SK-N-SH treated with all-trans-retinoic acid at 6 μM for 48 hours (cell line): ENCODE measurements at places on chromosomes 1 and 21.

- ATAC-seq, result no peak
These were observed 85.3 kb upstream of the WDR26 start for GRCh38 chr1:224519874-224520273.

GRCh38 chr1:200035956-200036618 is 8.6 kb downstream of the NR5A2 start:
- no peak for ATAC-seq

DNA sequence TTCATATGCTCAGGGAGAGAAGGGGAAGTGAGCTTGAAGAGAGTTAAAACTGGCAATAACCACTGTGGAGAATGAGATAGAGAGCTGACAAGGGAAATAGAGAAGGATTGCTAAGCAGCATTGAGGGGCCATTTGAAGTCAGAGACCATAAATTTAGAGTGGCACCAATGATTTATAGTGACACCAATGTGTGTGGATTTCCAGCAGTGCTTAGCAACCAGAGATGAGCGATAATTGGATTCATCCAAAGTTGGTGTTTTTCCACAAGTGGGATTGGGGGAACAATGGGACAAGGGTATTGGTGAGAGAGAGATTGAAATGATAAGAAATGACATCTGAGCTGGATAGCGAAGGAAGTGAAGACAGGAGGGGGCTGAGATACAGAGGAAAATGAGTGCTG is 114.1 kb downstream of the C1orf94 start:
- no peak for ATAC-seq

- peak; percentile 53 for ATAC-seq
These were observed 65.3 kb downstream of the SELENOF start for GRCh38 chr1:86848654-86849053.

- ATAC-seq, result peak; percentile 41
These were observed 186.5 kb downstream of the FASLG start for GRCh38 chr1:172845371-172845770.

GRCh38 chr1:201149400-201149799 is 4.9 kb downstream of the TMEM9 start:
- peak; percentile 38 for ATAC-seq

DNA sequence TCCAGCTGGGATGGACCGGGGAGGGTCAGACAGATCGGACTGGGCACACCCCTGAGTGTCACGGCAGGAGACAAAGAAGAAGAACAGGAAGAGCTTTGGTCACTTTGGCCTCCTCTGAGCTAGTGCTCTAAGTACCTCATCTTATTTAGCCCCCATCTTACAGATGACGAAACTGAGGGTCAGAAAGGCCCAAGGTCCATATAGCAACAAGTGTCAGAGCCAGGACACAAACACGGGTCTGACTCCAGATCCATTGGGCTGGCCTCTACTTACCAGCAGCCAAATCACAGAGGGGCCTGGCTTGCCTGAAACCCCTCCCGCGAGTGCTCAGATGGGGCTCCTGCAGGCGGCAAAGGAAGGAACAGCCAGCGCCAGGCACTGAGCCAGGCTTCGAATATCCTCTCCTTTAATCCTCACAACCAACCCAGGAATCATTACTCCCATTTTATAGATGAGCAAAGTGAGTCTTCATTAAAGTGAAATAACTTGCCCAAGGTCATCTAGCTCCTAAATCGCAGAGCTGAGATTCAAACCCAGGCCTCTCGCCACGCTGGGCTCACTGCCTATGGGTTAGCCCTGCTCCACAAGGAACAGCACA is 25.7 kb upstream of the SELENON start:
- no peak for ATAC-seq

- no peak for ATAC-seq
These were observed 3.2 kb downstream of the URB2 start for GRCh38 chr1:229629261-229629660.

GRCh38 chr1:192839162-192840066 is 30.6 kb downstream of the RGS2 start:
- no peak for ATAC-seq

- peak; percentile 69 for ATAC-seq
These were observed 460.2 kb downstream of the KIF26B start for GRCh38 chr1:245615001-245615400.

- no peak for ATAC-seq
These were observed 386.7 kb upstream of the ESRRG start for GRCh38 chr1:217109928-217110327.

GRCh38 chr1:68378296-68379084 is 71.3 kb downstream of the RPE65 start:
- peak; percentile 33 for ATAC-seq

- peak; percentile 99 for ATAC-seq
These were observed 15.2 kb downstream of the POGZ start for GRCh38 chr1:151443846-151444782.

GRCh38 chr1:192516776-192517297 is 58.7 kb upstream of the RGS1 start:
- peak; percentile 48 for ATAC-seq

GRCh38 chr21:34524646-34525601 is 12.9 kb upstream of the KCNE1 start:
- no peak for ATAC-seq

- no peak for ATAC-seq
These were observed 533 bp upstream of the PLA2G2E start for GRCh38 chr1:19923953-19924346.

- no peak; the same call in 1 of the 3 replicates for ATAC-seq
These were observed 8.7 kb upstream of the HAX1 start for GRCh38 chr1:154263465-154264332.

DNA sequence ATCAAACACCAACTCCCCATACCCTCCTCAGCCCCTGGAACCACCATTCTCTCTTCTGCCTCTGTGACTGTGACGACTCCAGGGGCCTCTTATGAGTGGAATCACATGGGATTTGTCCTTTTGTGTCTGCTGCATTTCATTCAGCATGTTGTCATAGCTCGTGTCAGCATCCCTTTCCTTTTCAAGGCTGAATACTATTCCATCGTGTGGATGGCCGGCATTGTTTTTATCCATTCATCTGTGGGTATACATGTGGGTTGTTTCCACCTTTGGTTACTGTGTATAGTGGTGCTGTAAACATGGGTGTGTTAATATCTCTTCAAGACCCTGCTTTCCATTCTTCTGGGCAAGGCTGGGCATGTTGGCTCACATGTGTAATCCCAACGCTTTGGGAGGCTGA is 17.1 kb upstream of the OBSCN start:
- no peak for ATAC-seq

DNA sequence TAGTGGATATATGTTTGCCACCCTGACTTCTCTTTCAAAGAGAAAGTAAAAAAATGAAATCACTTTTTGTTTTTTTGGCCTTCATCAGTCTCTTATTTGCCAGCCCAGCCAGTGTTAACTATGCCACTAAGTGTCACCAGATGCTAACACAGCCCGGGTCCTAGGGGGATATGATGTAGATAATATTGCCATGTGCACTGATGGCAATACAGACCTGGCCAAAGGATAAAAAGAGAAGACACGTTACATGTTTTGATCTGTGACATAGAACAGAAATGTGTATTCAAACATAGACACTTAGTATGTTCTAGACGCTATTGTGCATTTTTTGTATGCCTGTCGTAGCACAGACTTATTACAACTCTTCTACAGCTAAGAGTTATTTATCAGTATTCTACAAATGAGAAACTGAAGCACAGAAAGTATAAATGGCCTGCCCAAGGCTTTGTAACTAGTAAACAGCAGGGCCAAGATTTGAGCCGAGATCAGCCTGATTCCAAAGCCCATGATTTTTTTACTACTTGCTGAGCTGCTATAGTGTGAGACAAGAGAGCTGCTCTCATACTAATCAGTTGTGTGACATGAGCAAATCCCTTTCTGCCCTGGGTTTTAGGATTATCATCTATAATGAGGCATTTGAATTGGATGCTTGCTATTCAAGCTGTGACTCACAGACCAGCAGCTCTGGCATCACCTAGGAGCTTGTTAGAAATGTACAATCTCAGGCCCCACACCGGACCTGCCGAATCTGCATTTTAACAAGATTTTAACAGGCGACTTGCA is 6.3 kb downstream of the LRRC53 start:
- ATAC-seq, result no peak

DNA sequence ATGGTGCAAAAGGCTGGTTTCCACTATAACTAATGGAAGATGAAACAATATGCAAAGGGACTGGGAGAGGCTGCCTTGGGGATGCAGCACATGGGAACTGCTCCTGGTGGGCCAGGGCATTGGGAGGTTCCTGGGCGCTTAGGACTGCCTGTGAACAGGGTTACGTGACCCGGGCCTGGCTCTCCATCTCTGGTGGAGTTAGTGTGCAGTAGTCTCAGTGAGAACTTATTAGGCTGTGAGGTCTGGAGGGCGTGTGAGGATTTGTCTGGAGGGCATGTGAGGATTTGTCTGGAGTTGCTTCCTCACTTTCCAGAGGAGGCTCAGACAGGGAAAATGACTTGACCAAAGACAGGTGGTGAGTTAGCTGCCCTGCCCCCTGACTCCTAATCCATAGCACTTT is 1.5 kb upstream of the ETV3L start:
- ATAC-seq, result no peak

- ATAC-seq, result no peak
These were observed 36.3 kb downstream of the ERICH3 start for GRCh38 chr1:74637296-74637695.
